Left hindlimb (tissue), 1 donor: ENCODE measurements at places on chromosomes 3 and 15.

DNA sequence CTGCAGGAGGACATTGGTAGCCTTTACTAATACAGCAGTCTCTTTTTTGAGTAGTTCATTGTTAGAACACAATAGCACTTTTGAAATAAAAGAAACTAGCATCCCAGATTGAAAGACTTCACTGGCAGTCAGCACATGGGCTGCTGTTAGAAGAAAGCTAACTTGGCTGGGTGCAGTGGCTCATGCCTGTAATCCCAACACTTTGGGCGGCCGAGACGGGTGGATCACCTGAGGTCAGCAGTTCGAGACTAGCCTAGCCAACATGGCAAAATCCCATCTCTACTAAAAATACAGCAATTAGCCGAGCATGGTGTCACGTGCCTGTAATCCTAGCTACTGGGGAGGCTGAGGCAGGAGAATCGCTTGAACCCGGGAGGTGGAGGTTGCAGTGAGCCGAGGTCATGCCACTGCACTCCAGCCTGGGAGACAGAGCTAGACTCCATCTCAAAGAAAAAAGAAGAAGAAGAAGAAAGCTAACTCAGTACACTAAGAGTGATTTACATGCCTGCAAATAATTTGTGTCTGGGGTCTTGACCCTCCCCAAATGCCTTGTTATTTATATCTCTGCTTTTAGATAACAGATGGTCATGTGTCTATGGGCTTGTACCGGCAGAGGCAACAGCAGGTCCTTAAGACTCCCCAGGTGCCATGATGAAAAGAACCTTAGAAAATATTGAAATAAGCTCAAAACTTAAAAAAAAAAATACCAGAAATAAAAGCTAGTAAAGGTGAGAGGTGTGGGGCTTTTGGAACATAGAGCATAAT is 9.7 kb downstream of the TPM1 start:
- no peak for DNase-seq

GRCh38 chr15:62962101-62962995 is 80.2 kb upstream of the TPM1 start:
- peak; percentile 71 for DNase-seq

GRCh38 chr3:56940321-56940720 is 120.1 kb upstream of the SPATA12 start:
- no peak for DNase-seq

- DNase-seq, result no peak
Measured at GRCh38 chr3:129277829-129278271, 820 bp upstream of the HMCES start.

- DNase-seq, result no peak
Measured at GRCh38 chr3:30107531-30107930, 498.9 kb upstream of the TGFBR2 start.

DNA sequence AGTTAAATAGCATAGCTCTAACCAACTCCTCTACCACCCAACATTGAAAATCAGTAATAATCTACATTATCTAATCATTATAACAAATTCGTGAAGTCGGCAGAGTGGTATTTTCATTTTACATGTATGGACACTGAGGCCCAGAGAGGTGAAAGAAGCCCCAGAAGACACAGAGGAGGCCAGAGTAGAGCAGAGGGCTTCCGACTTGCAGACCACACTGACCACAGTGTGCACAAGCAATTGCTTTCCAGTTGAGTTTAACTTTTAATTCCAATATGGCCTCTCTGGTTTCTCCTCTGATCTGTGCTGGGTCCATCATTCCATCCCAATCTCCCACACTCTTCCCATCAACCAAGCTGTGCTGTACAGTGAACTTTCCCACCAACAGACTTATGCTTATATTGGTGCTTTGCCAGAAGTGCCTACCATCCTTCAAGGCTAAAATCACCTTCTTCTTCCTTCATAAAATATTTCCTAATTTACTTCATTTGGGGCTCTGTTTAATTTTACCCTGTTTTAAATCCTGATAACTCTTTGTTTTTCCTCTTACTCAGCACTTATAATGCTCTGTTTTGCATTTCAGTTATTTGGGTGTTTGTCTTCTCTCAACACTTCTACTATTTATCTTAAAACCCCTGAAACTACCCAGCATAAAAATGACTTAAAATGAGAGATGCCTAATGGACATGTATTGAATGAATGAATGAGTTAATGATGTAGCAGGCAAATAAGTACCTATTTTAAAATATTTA is 81.8 kb upstream of the TNFSF10 start:
- no peak for DNase-seq

DNA sequence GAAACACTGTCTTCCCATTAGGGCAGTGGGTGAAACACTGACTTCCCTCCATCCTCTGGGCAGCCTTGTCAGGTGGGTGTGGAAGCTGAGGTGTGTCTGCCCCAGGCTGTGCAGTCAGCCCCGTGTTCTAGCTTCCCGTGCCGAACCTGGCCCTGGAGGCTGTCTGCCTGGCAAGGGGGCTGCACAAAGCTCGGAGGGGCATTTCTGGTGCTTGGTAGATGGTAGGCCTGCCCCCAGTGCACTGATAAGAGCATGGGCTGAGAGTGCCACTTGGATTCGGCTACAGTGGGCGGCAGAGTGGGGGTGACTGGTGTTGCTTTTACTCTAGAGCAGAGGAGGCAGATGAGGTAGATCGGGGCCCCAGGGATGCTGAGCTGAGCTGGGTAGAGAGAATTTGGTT is 21.3 kb downstream of the IGF1R start:
- DNase-seq, result no peak

- no peak for DNase-seq
Measured at GRCh38 chr15:39266890-39267289, 314.0 kb upstream of the THBS1 start.

- DNase-seq, result peak; percentile 89
Measured at GRCh38 chr3:141876381-141876890, at the start of gene ATP1B3. Gene ATP1B3 (plus strand): TSS chr3:141876643. CDS start chr3:141876802, 159 bp downstream.

DNA sequence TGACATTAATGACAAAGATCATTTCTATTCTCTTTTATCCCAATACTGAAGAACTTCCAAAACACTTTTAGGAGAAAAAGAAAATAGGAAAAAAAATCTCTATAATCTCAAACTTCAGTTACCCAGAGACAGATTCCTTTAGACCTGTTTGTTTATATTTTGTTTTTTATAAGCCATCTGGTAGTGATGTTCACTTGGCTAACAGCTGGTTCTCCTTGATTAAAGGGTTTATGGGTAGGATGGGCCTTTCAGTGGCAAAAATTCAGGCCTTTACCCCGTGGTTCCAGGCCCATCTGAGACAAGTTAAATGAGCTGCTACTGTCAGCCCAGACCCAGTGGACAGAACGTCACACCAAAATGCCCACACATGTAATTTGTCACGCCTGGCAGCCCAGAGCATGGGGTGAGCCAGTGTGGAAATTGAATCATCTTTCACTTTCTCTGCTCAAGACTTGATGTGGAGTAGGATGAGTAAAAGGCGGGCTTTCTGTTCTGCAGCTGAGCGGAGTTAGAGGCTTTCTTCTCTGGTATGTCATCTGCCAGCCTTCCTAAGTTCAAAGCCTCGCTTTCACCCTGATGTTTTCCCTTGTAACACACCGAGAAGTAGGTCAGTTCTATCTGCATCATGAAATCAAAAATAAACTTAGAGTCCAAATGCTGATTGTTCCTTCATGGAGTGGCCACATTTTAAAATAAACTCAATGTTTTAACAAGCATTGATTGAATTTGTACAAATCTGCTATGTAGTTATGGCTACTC is 62.5 kb upstream of the SKOR1 start:
- DNase-seq, result no peak

DNA sequence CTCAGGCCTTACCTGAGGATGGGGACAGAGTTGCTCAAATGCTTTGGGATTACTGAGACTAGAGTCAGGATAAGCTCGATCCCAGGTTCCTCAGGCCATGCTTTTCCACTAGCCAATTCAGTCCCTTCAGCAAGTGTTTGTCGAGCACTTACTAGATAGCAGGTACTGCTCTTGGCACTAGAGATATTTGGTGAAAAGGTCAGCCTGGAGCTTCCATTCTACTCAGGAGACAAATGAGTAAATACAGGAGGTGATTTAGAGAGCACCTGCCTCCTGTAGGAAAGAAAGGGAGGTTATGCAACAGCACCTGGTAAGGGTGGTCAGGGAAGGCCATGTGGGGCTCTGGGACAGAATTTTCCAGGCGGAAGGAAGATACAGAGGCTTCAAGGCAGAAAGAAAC is 99.9 kb downstream of the CACNA1D start:
- no peak for DNase-seq

DNA sequence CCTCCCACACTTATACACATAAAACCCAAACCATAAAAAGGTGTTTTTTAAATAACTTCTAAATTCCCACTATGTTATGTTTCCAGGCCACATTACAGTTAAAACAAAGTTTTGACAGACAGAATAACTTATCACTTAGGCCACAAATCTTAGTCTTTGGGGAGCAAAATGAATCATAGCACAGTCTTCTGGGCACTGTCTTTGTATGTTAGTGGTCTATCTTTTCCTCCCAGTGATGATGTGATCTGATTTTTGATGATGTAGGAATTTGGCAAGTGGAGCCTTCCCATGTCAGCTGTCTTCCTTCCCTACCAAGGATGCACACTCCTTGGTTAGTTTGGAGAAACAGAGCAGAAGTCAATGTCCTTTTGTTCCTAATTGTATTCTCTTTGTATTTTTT is 67.3 kb downstream of the THSD4 start:
- DNase-seq, result no peak

DNA sequence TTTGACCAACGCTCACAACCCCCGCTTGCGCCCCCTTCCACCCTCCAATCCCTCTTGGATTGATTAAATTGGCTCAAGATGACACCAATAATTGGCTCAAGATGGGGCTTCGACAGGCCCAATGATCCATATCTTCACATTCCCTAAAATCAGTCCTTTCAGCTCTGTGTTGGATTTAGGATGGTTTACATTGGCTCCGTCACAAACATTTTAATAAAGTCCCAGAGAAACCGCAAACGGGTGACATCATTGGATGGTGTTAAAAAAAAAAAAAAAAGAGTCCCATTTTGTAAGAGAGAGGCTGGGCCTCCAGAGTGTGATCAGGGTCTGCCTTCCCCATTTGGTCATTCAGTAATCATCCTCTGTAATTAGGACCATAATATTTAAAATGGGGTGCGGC is 113.4 kb upstream of the MRPS22 start:
- DNase-seq, result no peak

DNA sequence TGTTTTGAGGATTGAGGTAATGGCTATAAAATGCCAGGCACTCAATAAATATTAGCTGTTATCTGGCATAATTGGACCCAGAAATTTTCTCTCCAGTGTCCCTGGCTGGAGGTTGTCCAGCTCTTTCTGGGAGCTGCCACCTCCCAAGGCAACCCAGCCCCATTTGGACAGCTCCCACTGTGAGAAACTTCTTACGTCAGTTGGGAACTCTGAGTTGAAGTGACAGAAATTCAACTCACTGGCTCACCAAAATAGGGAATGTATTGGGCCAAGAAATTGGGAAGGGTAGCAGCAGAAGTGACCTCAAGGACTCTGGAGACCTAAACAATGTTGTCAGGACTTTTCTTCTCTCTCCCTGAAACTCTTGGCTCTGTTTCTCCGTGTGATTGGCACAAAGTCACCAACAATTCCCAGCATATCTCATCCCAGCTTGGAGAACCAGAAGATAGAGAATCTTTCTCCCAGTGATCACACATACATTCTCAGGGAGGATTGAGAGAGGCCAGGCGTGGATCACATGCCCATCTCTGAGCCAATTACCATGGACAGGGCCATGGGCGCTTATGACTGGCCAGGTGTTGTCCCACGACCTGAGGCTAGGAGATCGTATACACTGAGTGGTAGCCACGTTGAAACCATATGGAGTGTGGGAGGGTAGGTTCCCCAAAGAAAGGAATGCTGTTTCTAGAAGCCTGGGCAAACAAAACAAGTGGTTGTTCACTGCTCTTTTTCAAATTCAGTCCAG is 22.5 kb upstream of the HCN4 start:
- no peak for DNase-seq

GRCh38 chr3:163626753-163627152 is 1451.5 kb downstream of the SI start:
- no peak for DNase-seq

- DNase-seq, result no peak
Measured at GRCh38 chr3:170171563-170171962, 10.0 kb downstream of the PHC3 start.

DNA sequence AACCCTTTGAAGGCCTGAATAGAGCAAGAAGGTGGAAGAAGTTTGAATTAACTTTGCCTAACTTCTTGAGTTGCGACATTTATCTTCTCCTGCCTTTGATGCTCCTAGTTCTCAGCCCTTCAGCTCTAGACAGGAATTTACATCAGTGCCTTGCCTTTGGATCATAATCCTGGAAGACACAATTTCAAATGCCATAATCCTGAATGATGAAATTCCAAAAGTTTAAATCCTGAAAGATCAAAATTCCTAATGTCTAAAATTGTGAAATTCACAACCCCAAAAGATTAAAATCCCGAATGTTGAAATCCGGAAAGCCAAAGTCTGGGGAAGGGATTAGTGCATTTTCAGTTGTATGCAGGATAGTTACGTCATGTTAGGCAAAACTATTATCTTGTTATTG is 166.6 kb upstream of the PDZRN3 start:
- DNase-seq, result no peak

- DNase-seq, result no peak
Measured at GRCh38 chr15:65914981-65915925, 46.0 kb downstream of the RAB11A start.

DNA sequence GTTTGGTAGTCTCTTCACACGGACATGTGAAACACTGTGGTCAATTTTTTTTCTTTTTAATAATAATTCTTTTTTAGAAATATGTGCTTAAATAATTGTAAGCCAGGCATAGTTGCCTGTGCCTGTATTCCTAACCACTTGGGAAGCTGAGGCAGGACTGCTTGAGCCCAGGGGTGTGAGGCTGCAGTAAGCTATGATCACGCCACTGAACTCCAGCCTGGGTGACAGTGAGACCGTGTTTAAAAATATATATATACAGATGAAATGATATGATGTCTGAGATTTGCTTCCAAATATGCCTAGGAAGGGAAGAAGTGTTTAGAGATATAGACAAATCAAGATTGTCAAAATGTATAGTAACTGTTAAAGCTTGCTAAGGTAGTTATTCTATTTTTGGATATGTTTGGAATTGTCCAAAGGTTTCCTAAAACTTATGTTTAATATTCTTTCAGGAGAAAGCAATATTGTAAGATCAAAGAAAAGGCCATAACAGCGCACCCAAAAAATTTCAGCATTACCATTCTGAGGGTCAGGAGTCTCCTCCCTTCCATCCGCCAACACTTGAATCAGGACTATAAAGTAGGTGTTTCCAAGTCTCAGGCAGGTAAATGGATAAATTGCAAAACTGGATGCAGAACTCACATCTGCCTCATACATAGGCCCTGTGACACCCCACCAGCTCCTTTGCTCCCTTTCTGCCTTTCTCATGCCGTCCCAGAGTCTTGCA is 532 bp upstream of the SELENOT start:
- DNase-seq, result no peak

DNA sequence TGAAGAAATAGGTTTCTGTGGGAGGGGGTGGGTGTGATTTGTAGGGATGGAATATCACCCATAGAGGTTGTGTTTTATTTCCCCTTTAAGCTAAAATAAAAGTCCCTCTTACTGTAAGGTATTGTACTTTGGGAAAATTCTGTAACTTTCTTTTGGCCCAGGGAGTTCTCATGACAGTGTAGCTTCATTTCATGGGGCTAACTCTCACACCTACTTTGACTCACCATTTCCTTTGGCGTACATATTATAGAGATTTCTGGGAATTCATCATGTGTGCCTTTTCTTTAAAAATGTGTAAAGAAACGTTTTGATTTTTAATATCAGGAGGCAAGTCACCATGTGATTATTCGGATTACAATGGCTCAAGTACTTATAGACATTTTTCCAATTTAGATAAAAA is 477.7 kb upstream of the CFAP20DC start:
- DNase-seq, result no peak
